ENCODE measurements at places on chromosomes 7 and 10.

- DNase-seq: no peak
Measured at GRCh38 chr10:63675171-63675570, 154.0 kb downstream of the REEP3 start.

DNA sequence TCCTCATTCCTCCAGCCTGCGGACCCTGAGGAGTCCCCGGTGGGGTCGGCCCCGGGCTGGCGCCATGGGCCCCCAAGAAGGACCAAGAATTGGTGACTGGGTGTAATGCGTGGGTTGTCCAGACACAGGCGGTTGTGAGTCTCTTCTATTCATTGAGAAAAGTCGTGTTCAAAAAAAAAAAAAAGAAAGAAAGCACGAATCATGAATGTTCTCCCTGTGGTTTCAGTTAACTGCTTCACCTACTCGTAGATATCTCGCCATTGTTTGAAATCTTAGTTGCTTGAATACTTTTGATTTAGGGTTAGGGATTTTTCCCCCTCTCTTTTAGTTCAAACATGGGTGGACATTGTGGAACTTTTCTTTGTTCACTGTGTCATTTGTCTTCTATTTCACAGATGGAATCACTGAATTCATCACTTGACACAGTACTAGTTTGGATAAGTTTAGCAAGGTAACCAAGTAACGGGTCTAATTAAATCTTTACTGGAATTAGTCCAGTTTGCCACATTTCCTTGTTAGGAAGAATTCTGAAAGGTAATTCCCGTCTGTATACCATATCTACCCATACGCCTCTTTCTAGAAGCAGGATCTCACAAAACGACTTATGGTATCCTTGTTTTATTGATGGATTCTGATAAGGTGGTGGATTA lies 775 bp downstream of the STARD3NL start:
- DNase-seq: no peak

- no peak for DNase-seq
Measured at GRCh38 chr10:80182986-80183385, 22.4 kb downstream of the ANXA11 start.

GRCh38 chr10:21238044-21238443 lies 287.4 kb downstream of the SKIDA1 start:
- DNase-seq: no peak

DNA sequence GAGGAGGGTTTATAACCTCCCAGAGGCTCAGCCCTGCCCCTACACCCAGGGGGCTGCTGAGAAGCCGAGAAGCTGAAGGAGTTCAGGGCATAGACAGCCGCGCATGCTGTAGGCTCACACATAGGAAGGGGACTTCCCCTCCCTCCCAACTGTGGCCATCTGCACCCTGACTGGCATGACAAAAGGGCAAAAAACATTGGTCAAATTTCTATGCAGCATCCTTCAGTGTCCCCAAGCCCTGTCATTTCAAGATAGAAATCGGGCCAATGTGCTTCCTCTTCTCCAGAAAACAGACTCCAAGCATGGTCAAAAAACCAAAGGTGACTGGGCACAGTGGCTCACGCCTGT lies 55.9 kb upstream of the MYL10 start:
- DNase-seq: no peak

DNA sequence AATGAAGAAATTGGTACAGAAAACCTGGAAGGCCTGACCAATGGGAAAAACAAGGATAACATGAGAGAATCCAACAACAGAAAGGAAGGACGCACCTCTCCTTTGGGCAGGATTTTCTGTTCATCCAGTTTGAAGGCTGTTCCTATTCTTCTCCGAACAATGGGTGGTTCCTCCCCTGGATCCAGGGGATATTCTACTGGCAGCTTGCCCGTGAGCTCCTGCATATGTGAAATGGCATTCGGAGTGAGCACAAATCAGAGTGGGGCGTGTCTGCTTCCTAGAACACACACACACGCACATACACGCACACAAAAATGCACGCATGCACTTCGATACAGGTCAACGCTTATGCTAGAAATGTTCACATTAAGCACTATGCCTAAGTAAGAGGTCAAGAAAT lies 83.5 kb downstream of the PRPF18 start:
- DNase-seq: no peak

DNA sequence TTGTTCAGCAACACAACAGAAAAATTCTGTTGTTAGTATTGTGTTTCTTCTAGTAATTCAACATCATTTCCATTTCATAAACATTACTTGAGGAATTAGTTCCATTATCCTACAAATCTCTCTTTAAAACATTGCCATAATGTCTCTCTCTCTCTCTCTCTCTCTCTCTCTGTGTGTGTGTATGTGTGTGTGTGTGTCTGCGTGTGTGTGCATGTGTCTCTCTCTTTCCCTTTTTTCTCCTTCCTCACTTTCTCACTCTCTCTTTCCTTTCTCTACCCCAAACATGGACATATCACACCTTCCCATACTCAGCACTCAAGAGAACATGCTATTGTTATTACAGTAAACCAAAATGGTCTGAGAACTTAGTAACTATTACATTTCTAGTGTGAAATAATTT lies 16.6 kb downstream of the LRRTM3 start:
- no peak for DNase-seq

DNA sequence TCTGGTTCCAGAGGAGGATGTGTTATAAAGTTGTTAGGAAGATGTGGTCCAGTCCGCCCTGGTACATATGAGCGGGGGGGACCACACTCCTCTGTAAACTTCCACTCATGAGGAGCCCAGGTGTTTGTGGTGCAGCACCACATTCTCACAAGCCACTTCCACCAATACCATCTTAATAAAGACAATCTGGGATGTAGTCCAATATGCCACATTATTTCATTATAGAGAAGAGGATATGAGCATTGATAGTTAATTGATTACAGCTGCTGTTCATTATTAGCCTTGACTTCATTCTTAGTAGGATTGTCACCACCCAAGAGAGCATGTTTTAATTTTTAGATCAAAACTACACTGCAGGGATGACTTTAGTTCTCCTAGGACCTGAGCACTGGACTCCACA lies 40.5 kb downstream of the ERCC6 start:
- no peak for DNase-seq

DNA sequence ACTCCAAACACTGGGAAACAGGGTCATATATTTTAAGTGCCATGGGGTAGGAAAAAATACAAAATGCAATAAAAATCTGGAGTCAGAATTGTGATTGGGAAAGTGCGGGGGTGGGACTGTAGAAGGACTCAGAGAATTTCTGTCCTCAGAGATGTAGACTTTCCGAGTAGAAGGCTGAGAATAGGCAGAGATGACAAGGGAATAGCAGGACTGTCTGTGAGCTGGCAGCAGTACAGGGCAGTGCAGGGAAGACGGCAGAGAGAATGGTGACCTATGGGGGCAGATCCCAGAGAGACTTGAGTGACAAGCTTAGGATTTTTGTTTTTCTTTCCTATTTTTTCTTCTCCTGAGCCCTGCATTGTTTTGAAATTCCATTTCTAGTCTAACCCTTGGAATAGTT lies 127.6 kb downstream of the SLC16A9 start:
- DNase-seq: no peak

- DNase-seq: no peak
Measured at GRCh38 chr7:79462390-79462789, 8.9 kb upstream of the MAGI2 start.

DNA sequence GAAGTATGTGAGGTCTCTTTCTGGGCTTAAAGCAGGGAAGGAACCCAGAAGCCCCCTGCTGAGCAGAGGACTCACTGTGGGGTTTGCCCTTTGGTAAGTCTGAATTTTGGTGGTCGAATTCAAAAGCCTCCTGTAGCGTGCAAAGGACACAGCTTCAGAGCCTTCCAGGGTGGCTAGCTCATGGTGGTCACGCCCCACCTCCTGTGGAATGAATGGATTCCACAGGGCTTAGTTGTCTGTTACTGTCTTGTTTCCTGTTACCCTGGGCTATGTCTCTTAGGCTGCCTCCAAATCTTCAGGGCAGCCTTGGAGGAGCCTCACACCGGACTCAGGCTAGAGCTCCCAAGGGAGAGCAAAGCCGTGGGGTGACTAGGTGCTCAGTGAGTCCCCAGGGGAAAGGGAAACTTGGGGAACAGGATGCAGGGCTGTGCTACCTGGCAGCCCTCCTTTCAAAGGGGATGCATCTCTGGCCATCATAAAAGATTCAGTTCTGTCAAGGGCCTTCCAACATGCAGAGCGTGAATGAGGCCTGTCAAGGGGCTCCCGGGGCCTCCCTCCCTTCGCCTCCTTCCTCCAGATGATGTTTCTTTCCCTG lies 211.7 kb downstream of the CCSER2 start:
- DNase-seq: no peak

DNA sequence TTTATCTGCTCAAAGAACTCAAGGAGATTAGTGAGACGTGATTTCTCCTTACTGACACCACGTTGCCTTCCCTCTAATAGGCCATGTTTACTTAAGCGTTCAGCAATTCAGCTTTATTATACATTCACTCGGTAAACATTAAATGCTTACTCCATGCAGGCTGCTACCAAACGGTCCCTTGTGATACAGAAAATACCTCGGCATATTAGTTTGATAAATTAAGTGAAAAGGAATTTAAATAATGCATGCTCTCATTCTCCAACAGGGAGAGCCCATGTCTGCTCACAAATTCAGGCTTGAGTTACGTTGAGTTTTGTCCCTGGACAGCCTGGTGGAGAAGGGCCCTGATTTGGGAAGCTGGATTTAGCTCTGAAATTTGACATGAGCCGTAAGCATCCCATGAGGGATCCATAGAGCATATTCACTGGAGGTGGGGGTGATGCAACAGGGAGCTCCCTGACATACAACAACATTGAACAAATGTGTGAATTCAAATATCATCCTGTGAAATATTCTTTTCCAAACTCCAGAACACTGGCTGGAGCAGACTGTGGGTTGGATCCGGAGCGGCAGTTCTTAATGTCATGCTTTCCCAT lies 86.3 kb downstream of the TBXAS1 start:
- DNase-seq: no peak

DNA sequence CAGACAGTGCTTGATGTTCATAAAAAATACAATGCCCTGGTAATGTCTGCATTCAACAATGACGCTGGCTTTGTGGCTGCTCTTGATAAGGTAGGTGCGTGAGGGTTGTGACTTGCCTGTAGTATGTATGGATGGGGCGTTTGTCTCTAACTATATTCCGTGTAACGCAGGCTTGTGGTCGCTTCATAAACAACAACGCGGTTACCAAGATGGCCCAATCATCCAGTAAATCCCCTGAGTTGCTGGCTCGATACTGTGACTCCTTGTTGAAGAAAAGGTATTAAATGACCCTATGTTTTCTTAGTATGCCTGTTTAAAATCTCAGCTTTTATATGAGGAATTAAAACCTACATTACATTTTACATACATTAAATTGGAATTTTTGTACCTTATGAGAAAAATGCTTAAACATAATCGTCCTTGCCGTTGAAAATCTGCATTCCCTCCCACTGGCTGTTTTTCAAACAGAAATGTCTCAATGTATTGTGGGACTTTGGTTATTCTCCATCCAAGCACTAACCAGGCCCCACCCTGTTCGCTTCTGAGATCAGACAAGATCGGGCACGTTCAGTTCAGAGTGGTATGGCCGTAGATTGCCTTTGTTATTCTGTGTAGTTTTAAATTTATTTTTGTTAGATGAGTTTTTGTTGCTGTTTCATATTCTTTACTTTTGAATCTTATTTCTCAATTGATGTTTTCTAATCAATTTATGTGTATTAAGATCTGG lies 85.3 kb downstream of the CUL1 start:
- no peak for DNase-seq

DNA sequence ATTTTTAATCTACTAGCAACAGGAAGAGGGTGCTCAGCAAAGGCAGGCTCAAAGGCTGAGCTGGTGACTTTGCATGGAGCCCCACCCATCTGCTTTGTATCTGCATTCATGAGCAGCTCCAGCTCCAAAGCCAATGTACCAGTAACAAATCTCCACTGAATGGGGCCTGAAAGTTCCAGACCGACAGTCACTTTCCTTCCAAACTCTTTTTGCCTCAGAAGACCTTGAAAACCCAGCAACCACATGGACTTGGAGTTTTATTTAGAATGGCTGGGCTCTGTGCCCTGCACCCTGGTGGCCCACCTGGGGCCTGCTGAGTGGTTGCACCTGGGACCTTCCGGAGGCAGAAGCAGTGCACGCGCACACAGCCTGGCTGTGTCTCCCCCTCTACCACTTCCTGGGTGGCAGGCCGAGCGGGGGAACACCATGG lies 195.0 kb upstream of the PLXNA4 start:
- DNase-seq: no peak

DNA sequence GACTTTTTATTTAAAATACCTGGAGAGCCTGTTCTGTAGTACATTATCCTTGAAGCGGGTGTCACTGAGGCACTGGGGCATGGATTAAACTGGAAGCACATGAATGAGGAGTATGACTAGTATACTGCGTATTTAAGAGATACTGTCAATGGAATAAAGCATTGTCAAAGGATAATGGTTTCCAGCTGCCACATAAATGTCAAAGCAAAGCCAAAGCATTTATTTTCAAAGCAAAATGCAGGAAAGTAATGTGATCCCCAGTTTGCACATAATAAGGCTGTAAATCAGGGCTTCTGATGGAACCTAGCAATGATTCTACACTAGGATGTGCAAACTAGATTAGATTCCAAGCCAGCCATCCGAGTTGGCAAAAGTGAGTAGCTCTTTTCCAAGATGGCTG lies 240.1 kb downstream of the POU6F2 start:
- no peak for DNase-seq

DNA sequence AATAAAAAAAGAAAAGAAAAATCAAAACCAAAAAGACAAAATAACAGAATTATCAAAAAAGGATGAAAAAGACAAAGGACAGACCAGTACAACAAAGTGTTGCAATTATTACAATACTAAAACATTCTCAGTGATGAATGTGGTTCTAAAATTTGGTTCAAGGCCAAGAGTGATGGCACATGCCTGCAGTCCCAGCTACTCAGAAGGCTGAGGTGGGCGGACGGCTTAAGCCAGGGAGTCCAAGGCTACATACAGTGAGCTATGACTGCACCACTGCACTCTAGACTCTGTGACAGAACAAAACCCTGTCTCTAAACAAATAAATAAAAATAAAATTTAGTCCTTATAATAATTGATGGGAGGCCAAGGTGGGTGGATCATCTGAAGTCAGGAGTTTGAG lies 14.5 kb downstream of the BAZ1B start:
- no peak for DNase-seq

GRCh38 chr7:150975536-150976319 lies 2.4 kb downstream of the KCNH2 start:
- no peak for DNase-seq

GRCh38 chr10:127407551-127407950 lies 141.6 kb upstream of the NPS start:
- no peak for DNase-seq

DNA sequence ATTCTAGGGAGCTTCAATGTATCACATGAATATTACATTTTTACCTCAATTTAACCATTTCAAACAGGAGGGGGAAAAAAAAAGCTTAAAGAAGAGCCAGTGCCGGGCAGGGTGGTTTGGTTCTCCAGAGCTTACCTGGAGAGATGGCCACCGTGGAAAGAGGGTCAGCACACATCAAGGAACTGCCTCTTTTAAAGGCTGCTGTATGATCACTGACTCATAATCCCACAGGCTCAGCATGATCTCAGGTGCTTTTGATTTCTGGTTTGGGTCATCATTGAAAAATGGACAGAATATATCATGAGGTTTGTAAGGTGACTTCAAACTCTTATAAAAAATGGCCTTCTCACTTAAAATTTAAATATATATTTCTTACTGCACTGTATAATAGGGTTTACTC lies 67.5 kb upstream of the MDFIC start:
- DNase-seq: no peak
